ENCODE measurements at places on chromosomes 11 and 22.

- peak; percentile 47 for DNase-seq
Observed at GRCh38 chr11:32072872-32073643, 17.8 kb upstream of the RCN1 start.

- DNase-seq: no peak
Observed at GRCh38 chr11:12220305-12220704, 109.9 kb downstream of the MICAL2 start.

GRCh38 chr22:43217285-43218030 is 30.5 kb upstream of the TTLL12 start:
- DNase-seq: no peak

DNA sequence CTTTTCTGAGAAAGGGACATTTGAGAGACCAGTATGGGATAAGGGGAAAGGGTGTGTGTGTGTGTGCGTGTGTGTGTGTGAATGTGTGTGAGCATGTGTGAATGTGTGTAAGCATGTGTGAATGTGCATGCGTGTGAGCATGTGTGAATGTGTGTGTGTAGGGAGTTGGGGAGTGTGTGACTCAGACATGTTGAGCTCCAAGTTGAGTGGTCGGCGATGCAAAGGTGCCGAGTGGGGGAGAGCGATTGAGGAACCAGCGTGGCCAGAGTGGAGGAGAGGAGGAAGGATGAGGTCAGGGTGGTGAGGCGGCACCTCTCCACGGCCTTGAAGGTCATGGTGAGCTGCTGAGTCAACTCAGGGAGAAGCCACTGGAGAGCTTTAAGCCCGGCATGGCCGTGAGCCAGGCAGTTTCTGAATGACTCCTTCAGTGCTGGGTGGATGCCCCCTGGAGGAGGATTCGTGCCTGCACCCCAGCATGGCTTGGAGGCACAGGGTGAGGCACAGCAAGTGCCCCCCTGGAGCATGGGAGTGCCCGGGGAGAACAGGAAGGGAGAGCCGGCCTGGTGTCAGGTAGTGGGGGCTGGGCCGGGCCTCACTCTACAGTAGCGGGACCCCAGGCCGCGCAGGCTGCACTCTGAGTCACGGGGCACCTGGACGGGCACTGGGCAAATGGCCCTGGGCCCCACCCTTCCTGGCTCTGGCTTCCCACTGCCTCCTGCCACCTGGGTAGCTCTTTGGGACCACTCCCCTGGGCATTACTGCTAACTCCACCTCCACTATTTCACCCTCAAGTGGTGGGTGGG is 8.2 kb upstream of the CCDC88B start:
- DNase-seq: no peak

- no peak for DNase-seq
Observed at GRCh38 chr11:124069429-124070401, 28.6 kb upstream of the OR10G7 start.

GRCh38 chr11:34411791-34412190 is 26.9 kb upstream of the CAT start:
- no peak for DNase-seq

DNA sequence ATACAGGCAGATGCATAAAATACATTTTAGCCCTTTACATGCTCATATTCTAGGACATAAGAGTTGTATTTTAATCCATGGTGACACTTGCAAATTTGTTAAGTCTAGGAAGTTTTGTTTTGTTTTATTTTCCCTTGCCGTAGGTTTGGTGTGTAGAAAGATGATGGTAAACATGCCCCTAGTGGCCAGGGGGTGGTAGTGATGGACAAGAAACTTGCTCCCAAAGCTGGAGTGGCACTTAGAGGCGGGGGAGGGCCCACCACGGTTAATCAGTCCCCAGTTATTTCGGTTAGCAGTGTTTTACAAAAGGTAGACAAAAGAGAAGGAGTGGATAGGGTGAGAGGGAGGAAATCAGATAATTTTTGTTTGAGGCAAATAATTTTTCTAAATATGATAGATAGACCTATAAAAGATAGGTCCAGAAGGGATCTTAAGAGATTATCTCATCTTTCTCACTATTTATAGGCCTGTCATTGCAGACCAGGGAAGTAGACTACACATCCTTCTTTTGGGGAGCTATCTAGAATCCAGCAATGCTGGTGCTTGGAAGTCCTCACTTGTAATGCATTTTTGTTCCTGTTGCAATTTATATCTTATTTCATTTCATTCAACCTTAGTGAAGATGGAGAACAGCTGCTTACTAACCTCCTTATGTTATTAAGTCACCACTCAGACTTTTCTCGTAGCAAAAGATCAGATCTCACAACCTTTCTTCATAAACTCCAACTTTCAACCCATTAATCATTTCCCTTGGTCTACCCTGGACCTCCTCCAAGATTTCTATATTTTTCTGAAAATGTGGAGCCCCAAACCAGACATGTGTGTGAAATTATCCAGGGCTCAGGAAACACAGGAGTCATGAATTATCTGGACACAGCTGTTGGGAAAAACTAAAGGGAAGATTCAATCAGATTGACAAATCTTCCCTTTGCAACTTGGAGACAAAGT is 5.9 kb upstream of the BDNF start:
- DNase-seq: no peak

All from D721Med (cell line).